GM06990 (cell line): ENCODE measurements at places on chromosomes 4 and X.

DNA sequence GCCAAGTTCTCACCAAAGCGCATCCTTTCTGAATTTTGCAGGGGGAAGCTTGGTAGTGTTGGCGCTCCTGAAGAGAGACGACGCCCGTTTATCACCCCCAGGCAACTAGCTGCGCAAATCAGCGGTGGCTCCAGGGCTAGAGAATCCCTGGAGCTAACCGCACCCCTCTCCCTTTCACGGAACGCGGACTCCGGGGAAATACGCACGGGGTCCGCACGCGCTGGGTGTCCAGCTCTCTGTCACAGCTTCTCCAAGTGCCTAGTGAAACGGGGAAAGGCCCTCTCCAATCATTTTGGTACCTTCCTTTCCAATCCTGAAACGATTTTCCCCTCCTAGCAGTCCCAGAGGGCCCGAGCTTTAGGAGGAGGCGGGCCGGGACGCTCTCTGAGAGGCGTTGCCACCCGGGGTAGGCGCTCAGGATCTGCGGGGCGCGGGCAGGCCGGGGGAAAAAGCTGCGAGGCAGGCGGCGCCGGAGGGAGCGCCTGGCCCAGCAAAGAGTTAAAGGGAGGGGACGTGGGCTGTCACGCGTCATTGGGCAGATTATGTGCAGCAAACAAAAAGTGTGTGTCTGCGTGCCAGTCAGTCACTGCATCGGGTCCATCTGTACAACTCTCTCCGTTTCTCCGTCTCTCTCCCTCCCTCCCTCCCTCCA, at the start of gene PRDM8:
PRDM8 (plus strand) TSS at position 582 of the 652 bp plus-strand sequence. CDS start 2,578 bp downstream, outside the sequence.
- DNase-seq, result no peak

- no peak for DNase-seq
These were observed 2.5 kb upstream of the PLP1 start for GRCh38 chrX:103774070-103774642.

- DNase-seq, result no peak
These were observed 16.3 kb upstream of the NEIL3 start for GRCh38 chr4:177293208-177294033.

- DNase-seq, result no peak
These were observed 155.3 kb downstream of the SNCA start for GRCh38 chr4:89681671-89682070.

DNA sequence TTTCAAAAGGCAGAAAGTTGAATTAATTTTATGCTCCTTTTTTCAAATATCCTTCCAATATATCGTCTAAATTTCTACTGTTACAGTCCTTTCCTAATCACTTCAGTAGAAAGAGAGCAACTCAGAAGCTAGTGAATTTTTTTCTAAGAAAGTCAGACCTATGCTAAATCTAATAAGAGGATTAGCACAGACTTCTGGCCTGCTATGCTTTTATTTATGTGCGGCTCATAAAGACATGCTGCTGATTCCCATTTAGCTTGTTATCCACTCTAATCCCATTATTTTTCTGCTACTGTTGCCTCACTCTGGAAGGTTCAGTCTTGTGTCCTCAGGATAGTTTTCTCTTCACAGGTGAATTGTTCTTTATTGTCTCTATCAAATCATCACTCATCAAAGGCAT, 473.5 kb upstream of the FAM241A start:
- DNase-seq, result no peak

DNA sequence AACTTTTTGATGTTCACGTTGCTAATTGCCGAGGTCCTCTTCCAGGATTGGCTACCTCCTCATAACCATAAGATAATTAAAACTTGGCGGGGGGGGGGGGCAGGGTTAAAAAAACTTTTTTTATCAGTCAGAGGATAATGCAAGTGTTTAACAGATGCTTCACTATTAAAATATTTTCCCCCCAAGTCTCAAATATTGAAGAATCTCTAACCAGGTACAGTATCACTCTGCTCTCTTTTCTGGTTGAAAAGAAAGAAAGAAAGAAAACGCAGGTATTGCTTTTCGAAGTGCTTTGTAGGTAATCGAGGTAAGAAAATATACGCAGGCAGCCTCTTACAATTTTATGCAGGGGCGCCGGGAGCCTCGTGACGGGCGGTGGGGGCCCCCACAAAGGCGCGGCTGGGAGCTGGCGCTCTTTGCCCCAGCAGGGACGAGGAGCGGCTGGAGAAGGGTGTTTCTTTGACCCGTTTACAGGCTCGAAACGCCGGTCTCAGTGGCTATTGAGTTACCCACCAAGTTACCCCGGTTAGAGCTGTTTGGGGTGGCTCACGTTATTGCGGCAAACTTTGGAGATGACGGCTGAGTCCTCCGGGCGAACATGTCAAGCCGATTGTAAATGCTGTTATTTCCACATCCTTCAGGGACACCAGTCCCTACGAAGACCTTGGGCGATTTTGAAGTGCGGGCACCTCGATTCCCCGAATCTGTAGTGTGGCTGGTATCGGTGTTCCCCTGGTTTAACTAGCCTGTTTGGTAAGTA, 477 bp upstream of the HAND2 start:
- DNase-seq, result no peak

DNA sequence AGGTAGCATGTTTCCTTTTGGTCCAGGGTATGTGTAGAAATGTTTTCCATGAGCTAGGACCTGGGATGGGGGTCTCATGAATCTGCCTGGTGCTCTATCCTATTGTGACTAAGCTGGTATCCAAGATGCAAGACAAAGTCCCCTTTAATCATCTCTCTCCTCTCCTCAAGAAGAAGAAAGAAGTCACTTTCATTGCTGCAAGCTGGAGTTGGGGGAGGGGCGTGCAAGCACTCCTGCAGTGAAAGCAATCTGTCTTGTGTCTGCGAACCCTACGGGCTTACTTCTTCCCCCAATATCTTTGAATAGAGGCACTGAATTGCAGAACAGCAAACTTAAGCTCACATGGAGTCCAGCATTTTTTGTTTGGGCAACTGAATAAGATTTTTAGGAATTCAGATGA, 27.2 kb upstream of the GRPR start:
- no peak for DNase-seq

- DNase-seq, result no peak
These were observed 566.1 kb upstream of the BOD1L1 start for GRCh38 chr4:14193601-14194000.

DNA sequence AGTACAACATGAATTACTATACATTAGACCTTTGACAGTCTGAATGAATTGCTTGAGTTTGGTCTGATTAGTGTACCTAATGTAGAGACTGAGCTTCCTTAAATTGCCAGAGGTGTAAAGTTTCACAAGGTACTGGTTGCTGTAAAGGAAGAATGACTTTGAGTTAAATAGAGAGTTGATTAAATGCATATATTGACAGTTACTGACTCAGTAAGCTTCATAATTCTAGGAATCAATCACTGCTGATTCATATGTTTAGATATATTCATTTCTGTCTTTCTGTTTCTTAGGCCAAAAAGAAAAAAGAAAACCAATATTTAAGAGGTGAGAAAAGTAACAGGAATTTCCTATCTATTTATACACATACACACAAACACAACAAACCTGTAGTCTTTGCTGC, 16.2 kb upstream of the ART3 start:
- peak; percentile 76 for DNase-seq

DNA sequence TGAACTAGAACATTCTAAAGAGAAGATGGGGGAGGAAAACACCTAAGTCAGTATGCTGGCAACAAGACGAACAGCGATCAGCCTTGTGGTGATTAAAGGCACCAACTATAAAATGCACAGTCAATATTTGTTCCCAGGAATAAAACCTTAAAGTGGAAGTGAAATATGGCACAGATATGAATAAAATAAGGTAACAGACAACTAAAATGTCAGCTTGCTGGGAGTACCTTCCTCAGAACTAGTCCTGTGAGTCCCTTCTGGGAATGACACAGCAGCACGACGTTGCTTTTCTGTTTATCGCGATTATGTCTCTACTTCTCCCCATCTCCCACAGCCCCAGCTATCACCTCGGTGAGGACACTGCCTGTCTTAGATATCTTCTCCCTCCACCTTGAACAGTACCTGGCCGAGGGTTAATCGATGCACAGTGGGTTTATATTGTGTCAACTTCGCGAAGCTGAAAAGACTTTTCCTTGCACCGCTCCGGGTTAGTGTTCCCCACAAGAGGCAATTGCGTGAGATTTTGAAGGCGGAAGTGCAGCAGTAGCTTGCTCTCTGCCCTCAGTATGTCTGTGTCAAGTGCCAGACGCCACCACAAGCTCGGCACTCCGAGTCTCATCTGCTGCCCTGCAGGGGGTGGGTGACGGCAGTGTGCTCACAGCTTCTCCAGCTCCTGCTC, 17.4 kb downstream of the MTNR1A start:
- DNase-seq, result no peak

DNA sequence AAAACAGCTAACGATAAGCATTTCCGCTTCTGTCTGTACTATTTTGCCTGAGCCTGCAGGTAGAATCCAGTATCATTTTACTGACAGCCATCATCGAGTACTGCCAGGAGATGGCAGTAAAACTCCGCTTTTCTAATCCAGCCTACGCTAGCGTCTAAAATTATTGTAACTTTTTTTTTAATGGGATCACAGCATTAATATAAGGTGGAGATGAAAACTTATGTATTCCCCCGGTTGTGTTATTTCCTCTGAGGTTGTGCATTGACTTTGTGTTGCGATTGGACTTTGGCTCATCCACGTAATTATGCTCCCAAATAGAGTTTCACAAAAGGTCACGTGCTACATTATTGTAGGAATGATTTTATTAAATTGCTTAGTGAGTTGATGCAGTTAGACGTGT, 248.1 kb downstream of the C4orf33 start:
- DNase-seq, result no peak

DNA sequence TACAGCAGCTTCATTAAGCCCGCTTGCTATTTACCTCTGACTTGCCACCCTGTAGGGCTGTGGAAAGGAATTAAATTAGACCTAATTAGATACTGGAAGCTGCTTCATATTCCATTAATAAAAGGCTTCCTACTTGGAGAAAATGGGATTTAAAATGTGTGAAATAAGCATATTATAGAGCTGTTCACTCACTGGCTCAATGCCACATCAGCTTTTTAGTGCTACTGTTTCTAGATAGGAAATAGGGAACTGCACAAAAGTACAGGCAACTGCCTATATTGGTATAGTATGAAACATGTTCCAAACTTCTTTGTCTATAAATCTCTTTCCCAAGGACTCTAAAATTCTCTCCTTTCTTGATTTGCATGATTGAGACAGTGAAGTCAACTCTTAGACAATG, 407.9 kb upstream of the AADAT start:
- no peak for DNase-seq

GRCh38 chr4:183360161-183360919, 38.1 kb upstream of the CLDN24 start:
- DNase-seq, result no peak

DNA sequence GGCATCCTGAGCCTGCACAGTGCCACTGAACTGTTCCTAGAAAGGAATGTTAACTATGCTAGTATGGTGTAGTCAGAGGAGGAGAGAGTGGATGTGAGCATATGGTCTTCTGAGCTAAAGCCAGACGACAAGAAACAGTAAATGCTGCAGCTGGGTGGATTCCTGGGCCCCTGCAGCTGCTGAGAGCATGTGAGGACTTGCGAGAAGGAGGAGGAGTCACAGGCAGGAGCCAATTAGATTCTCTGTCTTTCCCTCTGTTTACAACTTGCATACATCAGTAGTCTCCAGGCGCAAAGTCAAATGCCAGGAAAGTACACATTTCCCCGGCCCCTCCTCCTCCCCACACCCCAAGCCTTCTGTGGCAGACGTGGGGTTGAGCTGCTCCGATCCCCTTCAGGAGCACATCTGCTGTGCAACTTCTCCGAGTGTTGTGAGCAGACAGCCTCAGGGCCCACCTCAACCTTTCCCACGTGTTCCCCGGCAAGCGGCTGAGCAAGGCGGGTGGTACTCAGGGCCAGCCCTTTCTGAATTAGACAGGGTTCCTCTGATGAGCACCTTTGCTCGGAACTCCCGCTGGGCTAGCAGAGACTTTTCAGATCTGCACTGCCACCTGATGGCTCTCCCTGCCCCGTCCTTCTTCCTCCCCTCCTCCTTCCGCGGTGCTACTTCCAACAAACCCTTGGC, 108.7 kb upstream of the ATP6AP2 start:
- no peak for DNase-seq

- DNase-seq, result no peak
These were observed 231.5 kb upstream of the FMR1 start for GRCh38 chrX:147680251-147680650.

DNA sequence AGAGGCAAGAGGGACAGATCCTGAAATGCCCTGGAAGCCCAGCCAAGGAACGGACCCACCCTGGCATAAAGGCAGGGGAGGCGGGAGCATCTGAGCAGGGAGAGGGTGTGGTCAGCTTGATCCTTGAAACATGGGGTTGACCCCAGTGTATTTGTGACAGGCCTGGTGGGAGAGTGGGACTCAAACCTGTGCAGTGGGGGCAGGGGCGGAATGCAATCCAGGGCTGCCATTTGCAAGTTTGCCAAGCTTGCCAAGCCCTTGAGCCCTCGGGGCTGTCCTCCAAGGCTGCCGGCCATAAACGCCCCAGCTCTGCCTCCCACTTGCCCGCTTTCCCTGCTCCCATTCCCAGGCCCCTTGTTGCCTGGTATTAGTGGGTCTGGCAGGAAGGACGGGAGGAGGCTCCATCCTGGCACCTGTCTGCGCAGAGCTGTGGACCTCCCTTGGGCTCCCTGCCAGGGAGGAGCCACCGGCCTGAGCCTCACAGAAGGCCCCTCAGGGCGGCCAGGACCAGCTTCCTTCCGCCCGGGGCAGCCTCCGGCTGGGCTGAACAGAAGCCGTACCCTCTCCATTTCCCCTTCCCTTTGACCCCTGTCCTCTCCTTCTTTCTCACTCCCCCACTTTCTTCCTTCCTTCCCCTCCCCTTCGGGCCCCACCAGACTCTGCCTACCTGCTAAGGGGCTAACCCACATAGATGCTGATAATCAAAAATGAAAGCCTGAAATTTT, 661 bp downstream of the S100P start:
- DNase-seq, result no peak
